ENCODE measurements at places on chromosomes 2 and 18.
A peak's percentile ranks its signal among the peaks of the same experiment; 100 is the strongest.

GRCh38 chr2:178419123-178419522 lies 31.9 kb downstream of the PRKRA start:
- DNase-seq = no peak

DNA sequence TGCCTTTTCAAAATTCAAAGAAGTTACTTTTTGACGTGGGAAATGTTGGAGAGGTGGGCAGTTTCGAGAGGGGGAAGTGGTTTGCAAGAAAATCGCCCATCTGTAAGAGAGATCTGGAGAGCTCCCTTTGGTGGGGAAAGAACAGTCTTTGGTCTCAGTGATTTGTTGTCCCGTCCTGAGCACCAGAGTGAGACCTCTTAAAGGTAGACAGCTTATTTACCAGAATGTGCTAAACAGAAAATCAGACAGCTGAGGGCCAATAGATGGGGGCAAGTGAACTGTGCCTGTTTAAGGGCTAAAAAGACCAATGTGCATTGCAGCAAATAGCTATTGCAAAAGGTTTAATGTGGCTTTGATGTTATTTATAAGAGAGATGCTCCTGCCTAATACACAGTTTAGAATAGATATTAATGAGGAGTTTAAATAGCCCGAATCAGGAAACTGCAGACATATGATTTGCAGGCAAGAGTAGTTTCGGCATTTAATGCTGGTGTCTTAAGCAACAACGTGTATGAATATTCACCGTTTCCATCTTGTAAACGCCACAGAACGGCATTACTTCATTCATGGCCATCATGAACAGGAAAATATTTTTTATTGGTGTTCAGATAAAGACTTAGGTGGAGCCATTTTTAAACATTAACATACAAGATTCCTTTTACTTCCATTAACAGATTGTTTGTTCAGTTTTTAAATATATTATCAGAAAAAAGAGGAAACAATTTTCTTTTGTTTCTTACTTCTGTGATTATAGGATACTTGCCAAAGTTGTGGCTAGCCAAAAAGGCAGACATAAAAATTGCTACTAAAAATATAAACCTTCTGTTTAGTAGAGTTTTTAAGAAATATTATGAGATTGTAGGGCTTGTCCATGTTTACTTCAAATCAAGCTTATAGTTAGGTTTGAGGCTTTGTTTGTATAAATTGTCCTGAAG lies 29.6 kb downstream of the ARHGAP15 start:
- DNase-seq = no peak

- no peak for DNase-seq
These were observed 2.1 kb downstream of the NCKAP1 start for GRCh38 chr2:183035954-183036669.

DNA sequence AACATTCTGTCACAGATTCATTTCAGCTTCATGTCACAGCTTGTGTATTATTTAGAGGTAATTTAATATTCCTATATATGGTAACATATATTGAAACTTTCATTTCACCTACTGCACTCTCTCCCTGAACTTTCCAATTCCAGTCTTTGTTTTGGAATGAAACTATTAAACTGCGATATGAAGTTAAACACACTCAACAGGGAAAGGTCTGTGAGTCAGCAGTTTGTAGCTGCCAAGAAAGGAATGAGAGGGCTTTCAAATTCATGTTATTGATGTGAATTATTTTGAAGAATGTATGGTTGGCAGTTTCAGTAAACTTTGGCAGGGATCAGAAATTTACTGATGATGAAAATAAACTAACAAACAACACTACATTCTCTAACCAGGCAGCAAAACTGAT lies 148.3 kb downstream of the HNMT start:
- DNase-seq = no peak

DNA sequence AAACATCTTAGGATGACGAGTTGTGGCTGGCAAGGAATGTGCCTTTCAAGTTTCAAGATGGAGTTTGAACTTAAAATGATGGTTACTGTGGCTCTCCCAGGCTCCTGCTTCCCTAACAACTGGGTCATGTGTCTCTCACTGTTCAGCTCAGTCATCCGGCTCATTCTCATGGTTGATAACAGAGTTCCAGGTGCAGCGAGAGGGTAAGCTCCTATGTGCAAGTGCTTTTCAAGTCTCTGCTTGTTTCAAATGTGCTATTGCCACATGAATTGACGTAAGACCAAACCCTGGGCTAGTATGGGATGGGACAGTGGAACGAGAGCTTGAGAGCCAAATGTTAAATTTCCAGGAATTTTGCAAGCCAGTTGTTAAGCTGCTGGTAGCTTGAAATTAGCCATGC lies 19.5 kb upstream of the PUM2 start:
- no peak for DNase-seq

DNA sequence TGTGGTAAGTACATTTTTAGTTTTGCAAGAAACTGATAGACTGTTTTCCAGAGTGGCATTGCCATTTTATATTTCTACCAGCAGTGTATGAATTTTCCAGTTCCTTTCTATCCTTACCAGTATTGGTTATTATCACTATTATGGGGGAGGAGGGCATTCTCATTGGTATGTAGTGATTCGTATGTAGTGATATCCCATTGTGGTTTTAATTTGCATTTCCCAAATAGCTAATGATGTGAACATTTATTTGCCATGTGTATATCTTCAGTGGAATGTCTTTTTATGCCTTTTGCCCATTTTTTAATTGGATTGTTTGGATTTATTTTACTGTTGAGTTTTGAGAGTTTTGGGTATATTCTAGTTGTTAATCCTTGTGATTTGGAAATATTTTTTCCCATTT lies 16.9 kb downstream of the EIF5B start:
- DNase-seq = no peak

DNA sequence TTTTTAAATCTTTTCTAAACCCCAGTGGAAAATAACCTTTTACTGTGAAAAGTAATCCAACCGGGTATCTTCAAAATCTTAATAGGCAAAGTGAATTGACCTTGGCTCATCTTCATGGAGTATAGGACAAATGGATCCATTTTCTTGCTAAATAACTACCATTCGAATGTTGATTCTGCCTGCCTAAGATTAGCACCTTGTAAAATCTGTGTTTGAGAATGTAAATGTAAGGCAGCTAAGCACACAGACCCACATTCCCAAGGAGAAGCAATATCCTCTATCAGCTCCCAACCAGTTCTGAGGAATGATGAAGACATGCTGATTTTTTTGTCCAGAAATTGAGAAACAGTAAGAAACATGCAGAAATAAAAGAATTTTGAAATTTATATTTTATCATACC lies 509.8 kb upstream of the SMIM21 start:
- no peak for DNase-seq

- DNase-seq = no peak
These were observed 1565.1 kb downstream of the LRP1B start for GRCh38 chr2:140565756-140566155.

DNA sequence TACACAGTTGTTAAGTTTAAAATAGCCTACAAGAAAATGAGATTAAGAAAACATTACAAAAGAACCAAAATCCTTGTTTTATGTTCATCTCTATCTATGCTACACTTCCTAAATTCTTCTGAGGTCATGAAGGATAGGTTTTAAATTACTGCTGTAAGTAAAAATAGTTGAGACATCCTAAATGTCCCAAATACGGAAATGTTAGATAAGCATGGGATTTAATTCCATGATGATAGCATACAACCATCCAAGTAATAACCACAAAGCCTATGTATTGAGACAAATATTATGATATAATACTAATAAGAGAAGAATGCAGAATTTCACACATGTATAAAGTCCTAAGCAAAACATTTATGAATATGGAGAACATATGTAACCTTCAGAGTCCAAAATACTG lies 34.1 kb downstream of the PIEZO2 start:
- DNase-seq = no peak

- DNase-seq = no peak
These were observed 139.8 kb downstream of the UXS1 start for GRCh38 chr2:106054321-106054720.

- no peak for DNase-seq
These were observed 509 bp upstream of the CYS1 start for GRCh38 chr2:10080536-10081304.

- no peak for DNase-seq
These were observed 48.7 kb downstream of the SOWAHC start for GRCh38 chr2:109662889-109663288.

GRCh38 chr18:62521082-62521481 lies 1.7 kb upstream of the ZCCHC2 start:
- no peak for DNase-seq

DNA sequence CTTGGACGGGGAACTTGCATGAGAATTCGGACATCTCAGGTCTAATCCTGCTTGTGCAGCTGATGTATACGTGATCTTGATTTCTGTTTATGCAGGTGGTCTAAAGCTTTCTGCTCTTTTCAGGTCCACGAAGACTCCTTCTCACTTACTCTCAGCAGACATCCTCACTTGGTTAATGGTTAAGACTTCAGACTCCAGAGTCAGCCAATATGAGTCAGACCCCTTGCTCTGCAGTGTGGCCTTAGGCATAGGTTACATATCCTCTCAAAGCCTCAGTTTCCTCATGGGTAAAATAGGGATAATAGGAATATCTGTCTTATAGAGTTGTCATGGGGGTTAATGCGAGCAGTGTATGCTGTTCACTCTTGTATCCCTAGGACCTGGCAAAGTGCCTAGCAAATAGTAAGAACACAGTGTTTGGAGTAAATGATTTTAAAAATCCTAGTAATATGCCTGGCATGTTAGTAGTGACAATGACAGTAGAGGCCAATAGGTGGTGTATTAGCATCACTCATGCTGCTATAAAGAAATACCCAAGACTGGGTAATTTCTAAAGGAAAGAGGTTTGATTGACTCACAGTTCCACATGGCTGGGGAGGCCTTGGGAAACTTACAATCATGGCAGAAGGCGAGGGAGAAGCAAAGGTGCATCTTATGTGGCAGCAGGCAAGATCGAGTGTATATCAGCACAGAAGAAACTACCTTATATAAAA lies 42.3 kb downstream of the XRCC5 start:
- DNase-seq = no peak

DNA sequence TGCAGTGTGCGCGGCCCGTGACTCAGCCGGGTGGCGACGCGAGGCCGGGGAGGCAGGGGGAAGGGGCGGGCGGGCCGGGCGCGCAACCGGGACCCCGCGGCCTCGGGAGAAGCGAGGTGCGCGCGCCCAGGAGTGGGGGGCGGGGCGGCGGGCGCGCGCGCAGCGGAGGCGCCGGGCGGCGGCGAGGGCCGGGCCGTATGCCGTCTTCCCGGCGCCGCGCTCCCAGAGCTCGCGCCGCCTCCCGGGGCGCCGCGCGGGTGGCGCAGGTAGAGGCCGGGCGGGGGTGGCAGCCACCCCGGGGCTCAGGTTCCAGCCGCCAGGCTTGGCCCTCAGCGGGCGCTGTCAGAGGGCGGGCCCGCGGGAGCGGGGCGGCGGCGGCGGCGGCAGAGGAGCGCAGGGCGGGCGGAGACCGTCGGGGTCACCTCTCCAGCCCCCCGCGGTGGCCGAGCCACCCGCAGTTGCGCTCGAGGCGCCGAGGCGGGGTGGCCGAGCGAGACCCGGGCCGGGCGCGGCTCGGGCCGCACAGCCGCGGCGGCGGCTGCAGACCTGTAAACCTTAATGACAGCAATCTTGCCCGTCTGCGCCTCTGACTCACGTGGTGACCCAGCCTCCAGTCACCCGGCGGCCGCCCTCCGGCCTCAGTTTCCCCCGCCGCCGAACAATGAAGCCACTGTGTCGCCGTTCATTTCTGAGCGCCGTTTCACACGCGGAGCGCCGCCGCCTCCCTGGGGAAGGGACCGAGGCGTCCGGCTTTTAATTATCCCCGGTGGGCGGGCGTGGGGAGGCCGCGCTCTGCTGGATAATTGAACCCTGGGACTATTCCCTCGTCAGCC lies 25.3 kb upstream of the SMAD7 start:
- DNase-seq = peak; percentile 77

DNA sequence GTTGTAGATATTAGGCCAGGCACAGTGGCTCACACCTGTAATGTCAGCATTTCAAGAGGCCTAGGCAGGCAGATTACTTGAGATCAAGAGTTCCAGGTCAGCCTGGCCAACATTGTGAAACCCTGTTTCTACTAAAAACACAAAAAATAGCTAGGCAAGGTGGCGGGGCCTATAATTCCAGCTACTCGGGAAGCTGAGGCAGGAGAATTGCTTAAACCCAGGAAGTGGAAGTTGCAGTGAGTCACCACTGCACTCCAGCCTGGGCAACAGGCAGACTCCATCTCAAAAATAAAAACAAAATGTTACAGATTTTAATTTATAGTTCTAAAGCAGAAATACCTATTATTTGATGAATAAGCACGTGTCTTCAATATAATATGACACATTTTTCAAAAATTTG lies 65.6 kb upstream of the UBXN4 start:
- DNase-seq = no peak

- no peak for DNase-seq
These were observed 58.5 kb downstream of the ROCK1 start for GRCh38 chr18:21053127-21053526.

- no peak for DNase-seq
These were observed 223.9 kb downstream of the CDCA7 start for GRCh38 chr2:173578404-173579107.

GRCh38 chr2:239994086-239994485 lies 31.1 kb downstream of the NDUFA10 start:
- DNase-seq = no peak

GRCh38 chr2:213086571-213086970 lies 64.8 kb downstream of the IKZF2 start:
- no peak for DNase-seq

DNA sequence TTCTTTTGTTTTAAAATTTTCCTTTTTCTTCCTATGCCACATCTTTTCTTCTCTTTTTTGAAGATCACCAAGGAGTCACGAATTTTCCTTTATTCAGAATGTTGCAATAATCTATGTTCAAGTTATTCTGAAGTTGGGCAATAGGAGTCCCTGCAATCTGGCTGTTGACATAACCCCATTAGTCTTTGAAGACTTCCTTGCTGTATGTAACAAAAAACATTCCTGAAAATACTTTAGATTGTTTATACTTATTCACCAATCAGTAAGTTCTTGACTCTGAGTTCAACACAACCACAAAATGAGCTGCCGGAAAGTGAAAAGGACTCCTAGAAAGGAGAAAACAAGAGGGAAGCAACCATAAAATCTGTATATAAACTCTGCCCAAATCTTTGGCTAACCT lies 62.8 kb downstream of the TMEM237 start:
- DNase-seq = no peak

GRCh38 chr2:29567906-29568520 lies 353.4 kb downstream of the ALK start:
- DNase-seq = no peak

DNA sequence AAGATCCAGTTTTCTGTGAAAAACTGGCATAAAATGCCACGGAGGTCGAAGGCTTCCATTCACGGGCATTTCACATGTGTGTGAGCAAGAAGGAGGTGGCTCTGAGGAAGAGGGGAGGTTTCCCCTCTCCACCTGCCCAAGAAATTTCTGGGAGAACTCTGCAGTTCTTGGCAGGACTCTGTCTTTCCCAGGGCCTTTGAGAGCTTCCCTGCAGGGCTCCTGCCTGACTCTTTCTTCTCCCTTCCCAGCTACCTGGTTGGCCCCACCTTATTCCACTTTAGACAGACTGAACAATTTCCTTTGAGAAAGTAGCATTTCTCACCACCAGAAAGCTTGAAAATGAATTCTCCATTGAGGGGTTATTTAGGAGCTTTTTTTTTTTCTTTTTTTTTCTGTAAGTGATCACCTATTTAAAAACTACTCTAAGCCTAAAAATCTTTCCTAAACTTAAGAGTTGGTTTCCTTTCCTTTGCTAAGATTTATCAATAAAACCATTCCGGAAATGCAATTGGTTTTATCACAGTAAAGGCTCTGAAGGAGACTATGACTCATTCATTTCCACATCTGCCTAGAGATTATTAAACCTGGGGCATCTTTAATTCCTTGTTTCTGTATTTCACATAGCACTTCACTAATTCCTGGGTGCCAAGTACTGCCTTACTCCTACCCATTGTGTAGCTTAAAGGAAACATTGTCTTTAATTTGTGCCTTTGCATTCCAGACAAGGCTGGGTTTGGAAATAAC lies 59.3 kb downstream of the UNC80 start:
- DNase-seq = no peak
